ENCODE measurements at places on chromosomes 2 and 18.

- DNase-seq, result no peak
Observed at GRCh38 chr2:127305990-127306585, 12.1 kb upstream of the ERCC3 start.

DNA sequence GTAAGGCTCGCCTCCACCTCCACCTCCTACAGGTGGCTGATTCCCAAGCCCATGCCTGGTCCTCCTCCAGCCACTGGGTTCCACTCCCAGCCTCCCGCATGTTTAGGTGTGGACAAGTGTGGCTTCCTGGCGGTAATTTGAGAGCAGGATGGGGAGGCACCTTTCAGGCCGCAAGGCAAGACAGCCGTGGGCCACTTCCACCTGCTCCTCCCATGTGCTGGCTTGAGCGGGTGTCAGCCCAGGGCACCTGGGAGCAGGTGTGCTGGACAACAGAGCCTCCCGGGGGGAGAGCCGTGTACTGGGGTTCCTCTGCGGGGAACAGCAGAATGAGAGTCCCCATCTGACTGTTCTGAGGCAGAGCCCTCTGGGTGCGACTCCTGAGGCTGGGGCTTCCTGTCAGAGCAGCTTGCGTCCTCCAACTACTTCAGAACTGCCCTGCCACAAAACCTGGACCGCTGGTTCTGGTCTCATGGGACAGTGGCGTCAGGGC lies 83.9 kb downstream of the TPO start:
- DNase-seq, result no peak

DNA sequence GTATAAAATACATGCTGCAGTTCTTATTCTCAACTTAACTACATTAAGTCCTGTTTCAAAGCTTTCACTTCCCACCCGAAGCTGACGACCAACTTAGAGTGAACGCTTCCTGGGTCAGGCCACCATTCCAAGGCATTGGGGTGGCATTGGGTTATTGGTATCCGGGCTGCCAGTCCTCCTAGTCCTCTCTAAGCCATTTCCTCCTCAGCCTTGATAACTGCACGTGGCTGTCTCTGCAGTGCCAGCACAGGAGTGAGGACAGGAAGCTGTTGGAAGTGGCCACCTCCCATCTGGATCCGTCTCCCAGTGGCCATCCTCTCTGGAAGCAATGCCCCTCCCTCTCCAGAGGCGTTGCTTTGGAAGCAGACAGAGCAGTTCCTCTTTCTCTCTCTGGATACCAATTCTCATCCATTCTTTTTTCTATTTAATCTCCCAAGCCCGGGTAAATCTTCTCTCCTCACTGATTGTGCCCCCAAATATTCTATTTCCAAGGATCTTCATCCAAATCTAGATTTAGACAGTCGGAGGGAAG lies 354.7 kb downstream of the EIPR1 start:
- no peak for DNase-seq

- no peak for DNase-seq
Observed at GRCh38 chr2:156800781-156801361, 364.7 kb downstream of the GPD2 start.

DNA sequence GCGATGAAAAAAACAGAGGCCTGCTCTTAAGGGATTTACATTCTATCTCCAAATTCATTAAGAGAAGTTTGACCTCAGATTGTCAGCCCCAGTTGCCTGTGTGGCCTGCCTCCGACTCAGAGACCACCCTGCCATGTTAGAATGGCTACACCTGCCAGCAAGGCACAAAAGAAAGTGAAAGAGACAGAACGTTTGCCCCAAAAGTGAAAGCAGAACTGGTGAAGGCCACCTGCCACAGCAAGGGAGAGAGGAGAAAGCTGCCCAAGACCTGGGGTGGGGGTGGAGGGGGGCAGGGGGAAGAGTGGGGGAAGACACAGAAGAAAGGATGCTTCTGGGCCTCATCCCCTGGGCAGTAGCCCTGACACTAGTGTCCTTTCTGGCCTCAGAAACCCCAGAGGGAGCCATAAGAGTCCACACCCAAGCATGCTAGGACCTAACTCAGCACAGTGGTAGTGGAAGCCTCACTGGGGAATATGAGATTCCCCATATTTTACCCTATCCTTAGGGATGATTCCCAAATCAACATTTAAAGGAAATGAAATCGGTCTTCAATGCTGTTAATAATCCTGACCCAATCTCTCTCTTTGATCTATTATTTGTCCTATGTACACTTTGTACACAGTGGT lies 389.7 kb downstream of the TXNL1 start:
- DNase-seq, result no peak

DNA sequence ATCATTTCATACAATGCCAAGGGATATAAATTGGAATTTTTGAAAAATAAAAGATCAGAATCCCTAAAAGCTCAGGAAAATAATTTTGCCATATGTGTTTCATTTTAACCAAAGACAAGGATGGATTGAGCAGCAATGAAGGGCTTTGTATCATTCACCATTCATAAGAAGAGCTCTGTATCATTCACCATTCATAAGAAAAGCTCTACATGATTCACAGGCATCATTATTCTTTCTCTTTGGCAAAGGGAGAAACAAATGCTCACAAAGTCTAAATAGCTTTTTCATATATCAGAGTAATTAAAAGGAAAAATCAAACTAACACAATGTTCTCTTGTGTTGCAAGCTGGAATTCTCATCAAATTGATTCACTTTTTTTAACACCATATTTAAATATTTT lies 169.1 kb upstream of the MC4R start:
- DNase-seq, result no peak

- DNase-seq, result no peak
Observed at GRCh38 chr2:120132190-120132589, 91.0 kb downstream of the TMEM185B start.

- DNase-seq, result no peak
Observed at GRCh38 chr18:8409151-8409550, 200.1 kb upstream of the RAB12 start.

- DNase-seq, result no peak
Observed at GRCh38 chr2:23235292-23235691, 149.7 kb upstream of the KLHL29 start.

DNA sequence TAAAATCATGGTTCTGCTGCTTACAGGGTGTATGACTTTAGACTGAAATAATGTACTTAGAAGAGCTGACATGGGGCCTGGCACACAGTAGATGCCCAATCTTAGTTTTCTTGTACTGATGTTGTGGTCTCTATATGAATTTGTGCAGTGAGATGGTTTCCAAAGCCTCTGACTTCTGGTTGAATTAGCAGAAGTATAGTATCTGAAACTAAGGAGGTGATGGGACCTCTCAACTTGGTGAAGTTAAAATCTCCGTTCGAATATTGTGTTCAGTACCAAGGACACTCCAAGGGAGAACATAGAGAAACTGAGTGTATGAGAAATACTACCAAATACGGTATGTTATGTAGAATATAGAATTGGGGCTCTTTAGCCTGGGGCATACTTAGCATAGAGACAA lies 120.9 kb downstream of the ANTXR1 start:
- no peak for DNase-seq

DNA sequence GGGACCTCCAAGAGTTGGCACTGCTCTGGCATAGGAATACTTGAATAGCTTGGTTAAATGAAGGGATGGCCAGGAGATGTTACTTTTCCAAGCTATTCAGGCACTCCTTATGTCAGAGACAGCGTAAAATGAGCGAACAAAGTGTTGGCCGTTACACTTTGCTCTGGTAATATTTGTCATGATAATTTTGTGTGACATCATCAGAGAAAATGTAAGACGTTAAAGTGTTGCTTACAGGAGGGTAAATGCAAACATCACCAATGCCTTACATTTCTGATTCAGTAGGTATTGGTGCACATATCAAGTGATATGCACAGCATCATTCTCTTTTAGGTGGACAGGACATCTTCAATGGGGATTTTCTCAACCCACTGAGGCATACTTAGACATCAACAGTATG lies 46.0 kb downstream of the PLEKHA3 start:
- DNase-seq, result no peak

DNA sequence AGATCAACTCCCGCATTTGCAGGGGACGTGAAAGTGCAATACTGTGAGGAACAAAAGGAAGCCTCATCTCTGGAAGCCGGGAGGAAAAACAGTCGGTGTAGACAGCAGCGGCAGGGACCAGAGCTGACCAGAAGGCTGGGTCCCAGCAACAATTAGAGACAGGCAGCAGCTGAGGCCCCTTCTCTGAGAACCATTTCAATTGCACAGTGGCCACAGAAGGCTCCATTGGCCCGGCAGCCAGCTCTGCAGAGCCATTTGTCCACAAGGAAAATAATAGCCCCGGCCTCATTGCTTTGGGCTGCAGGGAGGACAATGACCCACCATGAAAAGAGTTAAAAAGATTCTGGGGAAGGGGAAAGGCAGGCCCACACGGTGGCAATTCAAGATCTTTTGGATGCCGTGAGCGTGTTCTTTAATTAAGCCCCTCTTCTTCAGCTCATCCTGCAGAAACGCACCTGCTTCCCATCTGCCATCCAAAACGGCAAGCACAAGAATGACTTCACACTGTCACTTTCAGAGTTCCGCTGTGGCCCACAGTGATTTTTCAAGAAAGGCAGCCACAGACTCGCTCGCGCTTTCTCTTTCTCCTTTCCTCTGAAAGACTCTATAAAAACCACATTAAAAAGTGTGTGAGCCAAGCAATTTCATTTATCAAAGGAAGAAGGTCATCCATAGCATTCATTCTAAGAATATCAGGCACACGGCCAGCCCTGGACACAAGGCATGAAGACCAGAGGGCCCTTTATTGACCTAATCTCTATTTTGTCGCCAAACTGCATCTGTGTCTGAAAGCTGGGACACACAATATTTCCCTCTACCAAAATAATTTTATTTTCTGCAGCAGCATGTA lies 293.6 kb downstream of the SOX11 start:
- DNase-seq, result no peak

DNA sequence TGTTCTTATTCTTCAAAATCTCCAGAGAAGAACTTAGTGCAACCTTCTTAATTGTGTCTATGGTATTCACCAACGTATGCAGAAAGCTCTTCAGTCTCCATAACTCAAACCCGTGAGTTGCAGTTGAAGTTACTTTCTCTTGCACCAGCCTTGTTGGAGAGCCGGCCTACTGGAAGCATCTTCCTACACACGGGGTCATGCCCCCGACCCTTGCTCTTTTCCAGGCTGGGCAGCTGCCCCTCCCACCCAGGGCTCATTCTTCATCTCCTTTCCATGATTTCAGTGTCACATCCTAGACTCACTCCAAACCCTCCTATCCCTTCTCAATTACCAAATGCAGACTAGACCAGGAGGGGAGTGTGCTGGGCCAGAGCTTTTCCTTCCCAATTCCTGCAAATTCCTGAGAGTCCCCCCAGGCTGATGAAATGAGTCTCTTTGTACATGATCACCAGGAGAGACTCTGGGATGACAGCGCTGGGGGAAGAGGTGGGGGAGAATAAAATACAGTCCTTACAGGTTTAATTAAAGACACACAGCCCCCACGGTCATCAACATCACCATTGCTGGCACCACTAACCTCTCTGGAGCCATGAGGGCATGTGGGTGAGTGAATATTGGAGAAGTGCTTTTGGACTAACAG lies 75.3 kb downstream of the COLEC12 start:
- DNase-seq, result no peak

DNA sequence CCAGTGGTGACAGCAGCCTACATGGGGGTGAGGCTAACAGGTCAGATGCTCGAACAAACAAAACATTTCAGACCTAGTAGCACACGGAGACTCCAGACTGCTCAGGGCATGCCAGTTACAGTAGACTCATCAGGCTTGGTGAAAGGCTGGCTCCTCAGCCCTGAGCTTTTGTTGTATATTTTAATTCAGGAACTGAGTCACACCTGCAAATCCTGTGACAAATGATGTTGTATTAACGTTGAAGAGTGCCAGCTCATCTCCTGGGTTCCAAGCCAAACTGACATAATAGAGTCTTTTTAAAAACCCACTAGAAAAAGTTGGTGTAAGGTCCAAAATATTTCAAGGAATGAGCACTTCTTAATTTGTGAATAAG lies 65.3 kb downstream of the C1D start:
- no peak for DNase-seq

DNA sequence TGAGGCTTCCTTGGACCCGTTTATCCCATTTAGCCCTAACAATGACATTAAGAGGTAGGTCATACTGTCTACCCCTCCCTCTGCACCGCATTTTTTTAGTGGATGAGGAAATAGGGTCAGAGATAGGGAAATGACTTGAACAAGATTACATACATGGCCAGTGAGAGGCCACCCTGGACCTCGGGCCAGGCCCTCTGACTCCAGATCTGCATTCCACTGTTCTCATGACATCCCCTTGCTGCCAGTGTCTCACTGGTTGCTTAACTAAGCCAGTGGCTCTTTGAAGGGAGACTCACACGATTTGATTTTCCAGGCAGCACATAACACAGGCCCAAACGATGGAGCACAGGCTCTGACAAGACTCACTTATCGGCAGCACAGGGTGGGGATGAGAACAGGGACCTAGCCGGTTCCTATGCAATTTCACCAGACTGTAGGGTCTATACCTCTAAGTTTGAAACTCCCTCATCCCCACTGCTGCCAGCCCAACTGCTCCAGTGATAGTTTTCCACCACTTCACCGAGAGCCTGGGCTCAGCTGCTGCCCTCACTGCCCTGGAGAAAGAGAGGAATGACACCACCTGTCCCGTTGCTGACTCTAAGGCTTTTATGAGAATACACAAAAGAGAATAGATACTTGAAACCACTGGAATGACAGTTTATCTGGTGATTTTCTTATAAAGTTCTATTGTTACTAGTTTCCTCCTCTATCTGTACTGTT lies 82.5 kb downstream of the TMEM247 start:
- no peak for DNase-seq

GRCh38 chr2:172674034-172674967 lies 61.3 kb upstream of the RAPGEF4 start:
- DNase-seq, result no peak

- no peak for DNase-seq
Observed at GRCh38 chr2:162174746-162175145, 22.7 kb upstream of the GCG start.

GRCh38 chr2:25201265-25201664 lies 32.9 kb upstream of the POMC start:
- no peak for DNase-seq

GRCh38 chr2:207090389-207090788 lies 75.4 kb downstream of the KLF7 start:
- DNase-seq, result no peak
